ENCODE measurements at places on chromosomes 6 and 20. TPM values are rescaled to one million over a fixed set of nuclear protein-coding genes. Genes with fewer than 3 reads are reported as not detected.

DNA sequence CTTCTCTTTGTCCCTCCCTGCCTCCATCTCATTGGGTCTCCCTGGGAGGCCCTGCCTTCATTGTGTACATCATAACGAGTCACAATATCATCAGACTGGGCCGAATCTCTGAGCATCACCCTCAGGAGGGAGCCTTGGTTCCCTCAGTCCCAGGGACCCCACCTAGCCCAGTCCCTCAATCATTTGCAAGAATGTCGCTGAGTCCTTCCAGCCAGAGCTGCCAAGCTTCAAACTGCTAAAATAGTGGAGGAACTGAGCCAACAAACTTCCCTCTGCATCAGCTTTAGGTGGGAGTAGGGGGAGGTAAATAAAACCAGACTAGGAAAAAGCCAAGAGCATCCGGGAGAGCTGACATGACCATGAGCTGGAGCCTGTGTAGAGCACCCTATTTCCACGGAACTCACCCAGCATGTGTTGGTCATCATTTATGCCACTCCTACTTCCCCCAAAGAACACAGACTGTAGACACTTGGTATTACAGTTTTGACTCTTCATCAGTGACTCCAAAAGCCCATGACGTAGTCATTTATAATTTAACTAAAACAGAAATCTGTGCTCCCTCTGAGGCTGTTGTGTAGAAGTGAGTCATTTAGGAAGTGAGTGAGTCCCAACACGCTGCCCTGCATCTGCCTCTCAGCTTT, 28.8 kb upstream of the IL17A start:
- DNase-seq, result no peak

DNA sequence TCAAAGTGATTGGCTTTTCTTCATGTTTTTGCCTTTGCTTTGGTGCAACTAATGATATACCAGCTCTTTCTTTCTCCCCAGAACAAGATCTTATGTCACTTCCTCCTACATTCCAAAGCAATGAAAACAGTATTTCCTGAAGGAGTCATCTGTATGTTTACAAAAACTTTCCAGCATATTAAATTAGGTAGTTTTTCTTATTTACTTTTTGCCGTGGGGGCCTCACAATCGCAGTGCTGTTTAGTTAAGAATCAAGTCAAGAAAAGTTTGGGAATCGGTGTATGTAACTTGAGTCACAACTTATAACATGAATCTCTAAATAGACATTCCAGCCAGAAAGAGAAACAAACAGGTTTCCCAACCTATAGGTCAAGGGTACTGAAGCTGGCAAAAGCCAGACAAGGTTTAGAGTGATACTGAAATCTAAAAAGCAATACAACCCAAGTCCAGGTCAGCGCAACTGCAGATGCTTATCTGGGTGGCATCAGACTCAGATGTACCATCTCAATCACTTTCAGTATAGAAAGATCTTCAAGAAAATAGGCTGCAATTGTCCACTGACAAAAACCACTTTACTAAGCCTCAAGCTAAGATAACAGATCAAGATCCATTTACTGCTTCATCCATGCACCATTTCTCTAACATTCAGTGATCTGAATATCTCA, 63.6 kb downstream of the IPCEF1 start:
- no peak for DNase-seq

- peak; percentile 38 for DNase-seq
Measured at GRCh38 chr20:36830791-36831691, 44.9 kb upstream of the TLDC2 start.

DNA sequence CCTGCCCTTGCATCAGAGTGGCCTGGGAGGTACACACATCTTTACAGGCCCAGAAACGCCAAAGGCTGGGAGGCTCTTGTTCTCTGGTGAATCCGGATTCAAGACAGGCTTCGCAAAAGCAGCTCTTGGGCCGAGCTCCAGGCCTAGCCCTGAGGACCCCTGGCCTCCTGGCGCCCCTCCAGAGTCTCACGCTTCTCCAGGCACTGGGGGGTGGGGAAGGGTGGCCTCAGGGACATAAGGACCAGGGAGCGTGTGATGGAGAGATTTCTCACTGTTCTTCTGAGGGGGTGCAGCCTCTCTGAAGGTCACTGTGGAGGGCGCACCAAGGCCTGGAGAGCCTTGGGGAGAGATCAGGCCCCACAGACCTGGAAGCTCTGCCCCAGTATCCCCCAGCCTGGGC, 349.2 kb downstream of the ZFAND3 start:
- DNase-seq, result no peak

DNA sequence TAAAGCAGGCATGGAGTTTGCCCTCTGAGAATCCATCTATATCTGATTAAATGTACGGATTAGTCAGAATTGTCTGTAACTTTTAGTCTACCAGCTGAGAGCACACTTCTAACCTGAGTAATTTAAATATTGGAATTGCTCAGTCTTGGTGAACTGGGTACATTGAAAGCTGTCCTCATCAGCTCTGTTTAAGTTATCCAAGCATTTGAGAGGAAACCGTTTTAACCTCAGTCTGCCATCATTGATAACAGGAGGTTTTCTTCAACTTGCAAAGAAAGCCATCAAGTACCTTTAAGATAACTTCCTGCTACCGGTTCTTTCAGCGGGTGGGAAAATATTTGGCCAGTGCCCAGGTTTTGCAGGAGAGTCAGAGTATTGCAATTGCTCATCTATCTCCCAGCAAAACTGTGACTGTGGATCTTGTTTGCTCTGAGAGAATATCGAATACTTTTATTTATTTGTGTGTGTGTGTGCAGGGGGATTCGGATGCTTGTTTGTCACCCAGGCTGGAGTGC, 31.1 kb upstream of the F13A1 start:
- DNase-seq, result no peak

DNA sequence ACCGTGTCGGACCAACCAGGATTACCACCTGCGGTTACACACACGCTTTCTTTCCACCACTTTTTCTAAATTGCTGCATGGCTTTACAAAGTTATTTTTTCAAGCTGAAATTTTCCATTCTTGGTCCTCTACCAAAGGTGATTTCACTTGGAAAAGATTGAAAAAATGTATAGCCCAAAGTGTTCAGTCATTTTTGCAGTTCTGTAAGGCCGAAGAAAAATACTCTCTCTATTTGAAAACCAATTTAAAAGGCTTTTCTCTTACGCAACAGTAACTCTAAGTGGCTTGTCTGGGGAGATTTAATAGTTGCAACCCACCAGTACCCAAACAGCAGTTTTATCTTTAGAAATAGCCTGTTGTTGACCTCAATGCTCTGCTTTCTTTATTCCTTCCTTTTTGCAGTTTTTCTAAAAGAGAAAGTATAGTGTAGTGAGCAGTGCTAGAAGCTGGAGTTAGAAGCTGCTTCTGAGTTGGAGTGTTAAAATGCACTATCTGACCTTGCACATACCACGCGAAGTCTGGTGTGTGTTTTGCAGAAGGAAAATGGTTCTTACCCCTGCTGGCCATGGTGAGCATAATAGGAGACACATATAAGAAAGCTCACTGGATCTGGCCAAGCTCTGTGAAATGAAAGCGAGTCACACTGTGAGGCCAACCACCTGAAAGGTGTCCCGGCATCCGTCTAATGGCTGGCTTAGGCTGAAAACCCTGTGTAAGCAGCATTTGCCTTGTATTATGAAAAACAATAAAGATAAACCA, 271.6 kb upstream of the PRND start:
- DNase-seq, result peak; percentile 12

- DNase-seq, result no peak
Measured at GRCh38 chr20:17960927-17961586, 7.5 kb downstream of the SNX5 start.

DNA sequence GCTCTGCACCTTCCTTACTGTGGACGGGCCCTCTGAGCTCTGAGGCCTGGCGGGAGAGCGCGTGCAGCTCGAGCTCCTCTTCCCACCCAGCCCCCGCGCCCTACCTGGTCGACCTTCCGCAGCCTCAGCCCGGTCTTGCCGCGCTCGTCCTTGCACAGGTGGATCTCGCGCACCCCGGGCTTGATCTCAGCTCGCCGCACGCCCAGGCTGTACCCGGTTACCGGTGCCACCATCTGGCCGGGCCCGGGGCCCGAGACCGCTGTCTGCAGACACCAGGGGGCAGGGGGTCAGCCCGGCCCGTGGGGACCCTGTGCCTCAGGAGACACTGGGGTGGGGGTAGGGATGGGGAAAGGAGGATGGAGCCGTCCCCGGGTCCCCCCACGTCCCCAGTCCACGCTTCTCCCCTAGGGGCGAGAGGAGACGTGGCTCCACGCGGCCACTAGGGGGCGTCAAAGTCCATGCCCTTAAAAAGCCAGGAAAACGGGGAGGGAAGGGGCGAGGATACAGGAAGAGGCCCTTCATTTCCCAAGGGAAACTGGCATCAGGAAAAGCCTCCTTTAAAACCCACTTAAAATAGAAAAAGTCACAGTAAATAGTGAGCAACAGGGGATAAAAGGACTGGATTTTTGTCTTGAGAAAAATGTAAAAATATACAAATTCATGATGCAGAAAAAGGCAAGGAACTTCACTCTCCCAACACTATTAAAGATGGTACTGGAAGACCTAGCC, 15.5 kb downstream of the SDCBP2 start:
- DNase-seq, result peak; percentile 54

DNA sequence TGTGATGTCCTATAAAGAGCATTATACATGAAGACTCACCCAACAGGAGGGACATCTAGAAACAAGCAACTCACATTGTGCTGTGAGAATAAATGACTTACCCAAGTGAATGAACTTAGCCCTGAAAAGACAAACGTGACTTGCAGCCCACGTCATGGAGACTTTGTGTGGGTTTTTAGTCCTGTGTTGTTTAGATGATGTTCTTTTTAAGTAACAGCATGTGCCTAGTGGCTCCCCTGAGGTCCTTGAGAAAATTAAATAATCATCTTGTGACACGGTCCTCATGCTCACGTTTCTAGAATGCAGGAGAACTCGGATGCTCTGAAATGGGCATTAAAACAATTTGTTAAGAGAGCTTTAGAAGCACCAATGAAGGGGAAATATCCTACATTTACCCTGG, 165.1 kb downstream of the SASH1 start:
- no peak for DNase-seq

DNA sequence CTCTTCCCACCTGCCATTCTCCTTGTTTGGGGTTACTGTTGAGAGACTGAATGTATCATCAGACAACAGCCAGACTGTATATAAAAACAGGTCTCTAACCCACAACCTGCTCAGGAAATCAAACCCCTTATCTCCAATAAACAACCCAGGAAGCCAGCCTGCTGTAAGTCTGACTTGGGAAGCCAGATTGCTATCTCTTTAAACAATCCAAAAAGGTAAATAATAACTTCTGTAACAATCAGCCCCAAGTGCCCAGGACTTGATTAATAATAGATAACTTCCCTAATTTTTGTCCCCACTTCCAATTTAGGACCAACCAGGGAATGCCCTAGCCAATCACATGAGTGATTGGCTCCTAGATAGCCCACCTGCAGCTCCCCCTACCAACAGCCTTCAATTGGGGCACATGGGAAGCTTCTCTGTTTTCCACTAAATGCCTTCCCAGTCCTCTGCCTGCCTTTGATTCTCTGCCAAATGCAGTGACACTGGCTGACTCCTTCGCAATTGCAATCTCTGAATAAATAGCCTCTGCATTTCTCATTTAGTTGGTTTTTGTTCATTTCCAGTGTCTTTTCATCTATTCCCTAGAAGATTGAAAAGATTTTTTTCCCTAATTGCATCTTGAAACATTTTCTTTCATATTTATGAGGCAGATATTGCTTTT, 117.1 kb upstream of the TAB2 start:
- DNase-seq, result no peak

DNA sequence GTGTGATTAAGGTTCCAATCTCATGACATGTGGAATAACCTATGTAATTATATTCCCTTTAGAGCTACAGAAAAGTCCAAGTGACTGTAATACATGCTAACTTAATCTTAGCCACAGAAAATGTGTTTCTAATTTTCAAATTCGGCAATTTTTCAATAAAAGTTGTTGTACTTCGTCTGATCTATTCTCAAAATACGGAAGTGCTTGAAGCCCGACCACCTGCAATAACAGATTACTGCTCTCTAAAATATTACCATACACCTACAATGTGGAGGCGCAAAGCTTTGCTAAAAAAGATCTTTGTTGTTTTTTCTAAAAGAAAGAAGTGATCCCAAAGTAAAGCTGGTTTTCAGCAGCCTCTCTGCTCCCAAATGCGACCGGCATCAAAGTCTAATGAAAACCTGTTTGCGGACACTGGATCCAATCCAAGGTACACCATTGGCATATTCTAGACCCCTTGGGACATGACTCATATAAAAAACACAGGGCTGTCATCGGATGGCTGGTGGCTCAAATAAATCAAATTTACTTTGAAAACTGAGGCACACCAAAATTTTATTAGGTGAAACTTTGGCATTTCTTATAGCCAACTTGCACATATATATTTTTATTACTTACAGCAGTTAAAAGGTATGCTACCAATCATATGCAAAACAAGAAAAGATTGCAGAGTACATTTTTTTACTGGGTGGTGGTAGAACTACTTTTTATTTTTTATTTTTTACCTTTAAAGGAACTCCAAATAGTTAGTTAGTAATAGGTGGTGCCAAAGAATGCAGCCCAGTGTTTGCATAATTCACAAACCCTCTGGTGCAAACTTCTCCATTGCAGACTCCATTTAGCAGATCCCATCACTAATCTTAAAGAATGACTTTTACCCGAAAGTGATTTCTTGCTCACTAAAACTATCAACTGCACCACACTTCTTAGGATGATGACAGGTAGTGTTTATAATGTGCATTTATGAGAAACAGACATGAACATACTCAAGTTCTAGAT, 118.7 kb upstream of the TBX18 start:
- DNase-seq, result no peak

DNA sequence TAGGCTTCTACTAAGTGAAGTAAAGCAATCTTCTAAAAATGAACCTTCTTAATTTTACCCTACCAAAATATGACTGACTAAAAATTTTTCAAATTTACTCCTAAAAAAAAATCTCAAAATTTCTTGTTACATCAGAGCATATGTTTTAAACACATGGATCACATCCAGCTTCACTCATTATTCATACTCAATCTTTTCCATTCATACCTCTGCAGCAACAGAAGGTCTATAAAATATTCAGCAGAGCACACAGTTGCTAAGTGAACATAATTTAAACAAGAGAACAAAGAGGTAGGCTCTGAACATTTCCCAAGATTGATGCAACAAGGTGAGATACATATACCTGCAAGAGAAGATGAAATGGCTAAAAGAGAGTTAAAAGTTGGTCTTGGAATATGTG, 213.9 kb downstream of the SOD2 start:
- DNase-seq, result no peak

DNA sequence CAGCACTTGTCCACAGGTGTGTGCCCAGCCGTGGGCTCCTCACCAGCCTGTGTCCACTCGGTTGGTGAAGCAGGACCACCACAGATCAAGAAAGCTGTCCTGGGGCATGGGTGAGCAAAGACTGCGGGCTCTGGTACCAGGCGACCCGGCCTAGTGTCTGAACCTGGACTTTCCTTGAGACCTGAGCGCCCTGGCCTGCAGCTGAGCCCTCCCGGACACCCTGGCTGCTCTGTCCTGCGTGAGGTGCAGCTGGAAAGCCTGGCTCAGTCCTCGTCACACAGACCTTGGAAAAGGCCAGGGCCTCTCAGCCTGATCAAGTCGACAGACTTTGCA, 201.2 kb upstream of the THBS2 start:
- no peak for DNase-seq

ARMH2 gene
- total RNA-seq, result not detected

TFAP2D gene
- total RNA-seq, result not detected
